ENCODE measurements at places on chromosomes 3 and 15.

DNA sequence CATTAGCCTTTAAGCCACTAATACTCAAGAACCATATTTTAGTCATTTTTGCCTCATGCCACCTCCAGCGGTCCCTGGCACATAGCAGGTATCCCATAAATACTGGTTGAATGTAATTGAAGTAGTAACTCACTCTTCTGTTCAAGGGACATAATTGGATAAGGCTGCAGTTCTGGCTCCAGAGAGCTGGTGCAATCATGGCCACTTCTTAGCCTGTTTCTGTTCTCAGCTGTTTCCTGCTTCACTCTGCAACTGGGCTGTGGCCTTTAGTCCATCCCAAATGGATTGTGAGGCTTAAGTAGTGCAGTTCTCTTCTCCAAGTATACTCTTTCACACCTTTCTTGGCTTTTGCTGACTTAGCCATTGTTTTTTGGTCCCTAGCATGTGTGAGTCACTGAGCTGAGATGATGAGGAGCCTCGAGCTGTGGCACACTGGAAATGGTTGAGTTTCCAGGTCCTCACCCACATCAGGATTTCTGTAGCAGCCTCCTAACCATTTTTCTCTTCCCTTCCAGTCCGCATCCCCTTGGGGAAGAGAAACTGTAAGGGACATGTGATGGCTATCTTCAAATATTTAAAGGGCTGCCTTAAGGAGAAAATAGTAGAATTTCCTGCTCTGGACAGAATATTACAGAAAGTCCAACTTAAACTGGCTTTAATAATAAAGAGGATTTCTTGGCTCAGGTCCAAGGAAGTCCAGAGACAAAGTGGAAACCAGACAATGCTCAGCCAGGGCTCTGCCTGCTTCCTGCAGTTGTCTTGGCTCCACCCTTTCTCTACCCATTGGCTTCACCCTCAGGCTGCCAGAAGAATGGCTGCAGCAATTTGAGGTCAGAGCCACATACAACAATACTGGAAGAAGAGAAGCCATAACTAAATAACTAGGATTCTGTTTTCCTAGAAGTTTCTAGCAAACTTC is 305.4 kb upstream of the ROPN1 start:
- DNase-seq, result peak; percentile 12

GRCh38 chr15:87732976-87733375 is 523.6 kb downstream of the NTRK3 start:
- DNase-seq, result no peak

DNA sequence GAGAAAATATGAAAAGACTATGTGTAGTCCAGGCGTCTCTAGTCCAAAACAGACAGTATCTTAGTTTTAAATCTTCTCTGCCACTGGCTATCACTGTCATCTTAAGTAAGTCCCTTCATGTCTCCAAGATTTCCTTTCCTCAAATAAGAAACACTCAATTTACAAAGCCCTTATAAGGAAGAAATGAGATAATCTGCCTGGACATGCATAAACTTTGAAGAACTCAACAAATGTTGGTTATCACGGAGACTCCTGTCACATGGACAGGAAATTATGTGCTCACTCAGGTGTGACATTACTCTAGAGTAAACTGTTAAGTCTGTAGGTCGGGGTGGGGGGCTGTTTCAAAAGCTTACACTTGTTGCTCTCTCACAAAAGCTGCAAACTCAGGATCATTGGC is 91.9 kb downstream of the IMPG2 start:
- DNase-seq, result no peak

DNA sequence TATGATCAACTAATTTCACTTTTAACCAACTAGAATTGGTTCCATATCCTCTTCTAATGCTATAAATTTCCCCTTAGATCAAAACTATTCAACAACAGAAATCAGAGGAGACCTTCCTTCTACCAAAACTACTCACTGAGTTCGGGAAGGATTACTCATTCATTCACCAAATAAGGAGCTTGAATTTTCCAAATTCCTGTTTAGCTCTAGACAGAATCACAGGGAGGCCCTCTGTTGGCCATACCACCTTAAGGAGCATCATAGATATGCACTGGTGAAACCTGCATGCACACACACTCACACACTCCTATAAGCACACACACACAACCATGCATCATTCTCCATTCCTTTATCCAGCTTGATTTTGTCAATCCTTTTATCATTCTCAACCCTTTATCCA is 49.0 kb downstream of the SUCLG2 start:
- DNase-seq, result peak; percentile 65

GRCh38 chr15:43953402-43953801 is 126.6 kb downstream of the WDR76 start:
- DNase-seq, result no peak

GRCh38 chr15:47987908-47988532 is 132.8 kb upstream of the SLC24A5 start:
- DNase-seq, result peak; percentile 64

DNA sequence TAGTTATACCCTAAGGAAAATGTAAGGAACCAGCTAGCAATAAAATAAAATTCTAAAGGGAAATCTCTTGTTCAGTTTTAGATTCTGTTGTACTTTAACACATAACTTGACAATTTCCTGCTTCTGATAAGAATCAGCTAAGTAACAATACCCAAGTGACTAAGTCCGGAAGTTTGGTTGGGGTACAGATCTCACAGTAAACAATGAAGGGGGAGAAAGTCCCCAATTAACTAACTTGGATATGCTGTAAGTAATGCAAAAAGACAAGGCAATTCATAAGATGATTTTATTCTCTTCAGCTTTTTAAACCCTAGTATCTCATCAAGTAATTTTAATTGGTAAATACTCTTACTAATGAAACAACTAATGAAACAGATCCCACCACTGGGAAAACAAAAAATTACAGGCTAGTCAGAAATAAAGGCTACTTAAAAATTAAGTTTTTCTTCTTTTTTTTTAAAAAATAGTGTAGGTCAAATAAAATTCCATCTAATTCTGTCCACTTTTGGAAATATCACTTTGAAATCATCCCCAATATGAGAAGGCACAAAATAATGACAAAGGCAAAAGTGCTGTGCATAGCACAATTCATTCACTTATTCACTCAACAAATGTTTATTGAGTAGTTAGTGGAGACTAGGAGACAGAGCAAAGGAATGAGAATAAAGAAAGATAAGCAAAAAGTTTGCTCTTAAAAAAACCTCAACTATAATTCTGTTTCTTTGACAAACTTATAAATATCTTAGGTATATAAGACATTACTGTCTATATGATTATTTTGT is 37.8 kb upstream of the IL20RB start:
- no peak for DNase-seq

GRCh38 chr3:30586806-30587486 is 19.5 kb upstream of the TGFBR2 start:
- DNase-seq, result no peak

GRCh38 chr3:50323614-50324199 is 1.2 kb upstream of the HYAL2 start:
- DNase-seq, result no peak

DNA sequence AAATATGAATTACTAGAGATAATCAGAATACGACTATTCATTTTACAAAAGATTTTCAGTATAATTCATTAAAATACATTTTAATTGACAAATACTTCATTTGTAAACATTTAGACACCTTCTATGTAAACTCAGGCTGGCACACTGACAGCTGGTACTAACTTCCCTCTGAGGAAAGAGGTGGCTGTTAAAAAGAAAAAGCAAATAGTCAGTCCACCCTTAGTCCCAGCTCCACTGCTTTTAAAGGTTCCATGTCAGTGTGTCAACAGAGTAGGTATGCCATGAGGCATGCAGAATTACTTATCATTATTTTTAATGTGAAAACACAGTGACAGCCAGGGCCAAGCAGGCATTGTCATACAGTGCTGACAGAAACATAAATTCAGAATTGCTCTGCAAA is 16.1 kb downstream of the TM6SF1 start:
- DNase-seq, result no peak

DNA sequence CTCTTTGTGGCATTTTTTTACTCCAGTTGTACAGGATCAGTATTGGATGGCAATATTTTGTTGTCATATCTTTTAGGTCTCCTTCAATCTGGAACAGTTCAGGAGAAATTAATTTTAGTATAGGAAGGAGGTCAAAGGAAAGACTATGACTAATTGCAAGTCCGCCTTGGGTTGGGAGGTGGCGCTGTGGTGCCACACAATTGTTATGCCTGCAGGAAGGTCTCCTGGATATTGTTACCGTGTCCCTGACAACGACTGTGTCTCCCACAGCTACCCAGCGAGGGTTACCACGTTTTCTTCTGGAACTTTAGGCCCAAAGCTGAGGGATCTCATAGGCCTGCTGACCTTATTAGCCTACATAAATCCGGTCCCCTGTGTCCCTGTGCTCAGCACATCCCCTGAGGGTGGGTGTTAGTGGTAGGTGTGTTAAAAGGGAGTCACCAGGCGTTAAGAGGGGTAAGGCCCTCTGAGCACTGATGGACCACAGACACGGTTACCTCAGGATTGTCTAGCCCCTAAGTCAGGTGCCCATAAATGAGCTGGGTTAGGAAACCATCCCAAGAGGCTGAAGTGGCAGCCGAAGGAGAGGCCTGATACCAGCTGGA is 31.5 kb downstream of the KCNAB1 start:
- DNase-seq, result peak; percentile 69

DNA sequence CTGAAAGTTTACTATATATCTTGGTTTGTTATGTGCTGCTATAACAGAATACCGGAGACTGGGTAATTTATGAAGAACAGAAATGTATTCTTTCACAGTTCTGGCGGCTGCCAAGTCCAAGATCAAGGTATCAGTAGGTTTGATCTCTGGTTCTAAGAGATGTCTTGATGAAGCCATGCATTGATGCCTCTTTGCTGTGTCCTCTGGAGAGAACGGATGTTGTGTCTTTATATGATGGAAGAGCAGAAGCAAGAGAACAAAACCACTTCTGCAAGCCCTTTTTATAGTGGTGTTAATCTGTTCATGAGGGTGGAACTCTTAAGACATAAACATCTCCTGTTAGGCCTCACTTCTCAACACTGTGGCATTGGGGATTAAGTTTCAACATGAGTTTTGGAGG is 62.7 kb downstream of the TCF12 start:
- no peak for DNase-seq

DNA sequence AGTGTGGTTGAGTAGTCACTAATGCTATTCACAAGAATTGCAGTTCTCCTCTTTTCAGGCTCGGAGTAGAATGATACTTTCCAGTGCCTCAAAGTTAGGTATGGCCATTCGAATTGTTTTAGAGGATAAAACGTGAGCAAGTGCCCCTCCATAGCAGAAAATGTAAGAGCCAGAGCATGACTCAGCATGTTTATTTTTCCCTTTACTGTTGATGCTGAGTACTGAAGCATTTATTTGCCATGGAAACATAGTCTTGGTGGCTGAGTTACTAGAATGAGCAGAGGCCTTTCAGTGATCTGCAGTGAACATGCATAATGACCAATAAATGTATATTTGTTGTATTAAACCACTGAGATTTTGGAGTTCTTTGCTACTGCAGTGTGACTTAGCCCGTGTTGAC is 540.6 kb downstream of the NLGN1 start:
- peak; percentile 17 for DNase-seq

- DNase-seq, result no peak
Measured at GRCh38 chr3:172442606-172443005, 5.7 kb downstream of the GHSR start.

GRCh38 chr3:182913889-182914288 is 66.4 kb downstream of the DCUN1D1 start:
- no peak for DNase-seq

DNA sequence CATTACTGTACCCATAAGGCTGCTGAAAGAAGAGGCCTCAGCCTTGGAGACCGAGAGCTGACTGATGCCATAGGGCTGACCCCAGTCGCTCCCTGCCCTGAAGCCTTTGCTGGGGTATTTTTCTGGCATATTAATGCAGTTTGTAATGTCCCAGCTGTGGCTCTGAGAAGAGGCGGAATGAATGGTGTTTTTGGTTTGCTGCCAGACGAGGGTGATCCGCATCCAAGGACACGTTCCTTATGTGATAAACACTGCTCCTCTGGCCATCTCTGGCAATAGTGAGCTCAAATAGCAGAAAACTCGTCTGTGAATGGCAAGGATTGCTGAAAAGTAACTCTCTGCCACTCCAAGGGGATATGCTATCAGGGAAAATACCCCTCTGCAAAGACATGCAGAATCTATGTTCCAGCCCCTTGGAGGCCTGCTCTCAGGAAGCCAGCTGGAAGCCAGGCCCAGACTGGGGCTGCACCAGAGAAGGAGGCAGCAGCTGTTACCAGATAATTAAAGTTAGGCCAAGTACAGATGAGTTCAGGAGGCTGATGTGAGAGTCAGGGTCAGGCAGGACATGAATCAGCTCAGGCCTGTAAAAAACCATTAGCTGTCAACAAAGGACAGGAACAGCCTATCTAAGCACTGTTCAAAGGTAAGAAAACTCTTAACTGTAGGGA is 28.9 kb upstream of the KLHL6 start:
- DNase-seq, result no peak

DNA sequence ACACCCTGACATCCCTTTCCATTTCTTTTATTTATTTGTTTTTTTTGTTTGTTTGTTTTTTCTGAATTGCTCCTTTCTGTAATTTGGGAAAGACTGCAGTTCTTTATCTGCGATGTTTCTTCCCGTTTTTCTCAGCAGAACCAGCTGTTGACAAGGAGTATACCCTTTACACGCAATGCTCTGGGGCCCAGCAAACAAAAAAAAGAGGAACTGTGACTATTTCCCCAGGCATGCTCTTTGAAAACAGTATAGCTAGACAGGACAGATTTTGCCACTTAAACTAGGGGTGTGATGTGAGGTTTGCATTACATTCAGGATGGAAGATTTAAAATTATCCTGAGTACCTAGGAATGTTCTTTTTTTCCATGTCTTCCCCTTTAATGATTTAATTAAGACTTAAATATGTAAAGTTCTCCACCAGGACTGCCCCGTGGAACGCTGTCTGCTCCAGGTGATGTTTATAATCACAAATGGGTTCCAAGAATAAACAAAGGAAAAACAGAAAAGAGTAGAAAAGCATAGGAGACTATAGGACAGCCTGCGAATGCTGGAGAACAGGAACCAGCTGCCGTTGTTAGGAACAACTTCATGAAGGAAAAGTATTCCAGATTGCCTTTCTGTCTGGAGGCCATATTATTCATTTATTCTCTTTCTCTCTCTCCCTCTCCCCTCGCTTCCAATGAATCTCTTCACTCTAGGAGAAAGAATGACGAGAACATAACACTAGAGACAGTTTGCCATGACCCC is 43.3 kb downstream of the TGFBR2 start:
- DNase-seq, result no peak

DNA sequence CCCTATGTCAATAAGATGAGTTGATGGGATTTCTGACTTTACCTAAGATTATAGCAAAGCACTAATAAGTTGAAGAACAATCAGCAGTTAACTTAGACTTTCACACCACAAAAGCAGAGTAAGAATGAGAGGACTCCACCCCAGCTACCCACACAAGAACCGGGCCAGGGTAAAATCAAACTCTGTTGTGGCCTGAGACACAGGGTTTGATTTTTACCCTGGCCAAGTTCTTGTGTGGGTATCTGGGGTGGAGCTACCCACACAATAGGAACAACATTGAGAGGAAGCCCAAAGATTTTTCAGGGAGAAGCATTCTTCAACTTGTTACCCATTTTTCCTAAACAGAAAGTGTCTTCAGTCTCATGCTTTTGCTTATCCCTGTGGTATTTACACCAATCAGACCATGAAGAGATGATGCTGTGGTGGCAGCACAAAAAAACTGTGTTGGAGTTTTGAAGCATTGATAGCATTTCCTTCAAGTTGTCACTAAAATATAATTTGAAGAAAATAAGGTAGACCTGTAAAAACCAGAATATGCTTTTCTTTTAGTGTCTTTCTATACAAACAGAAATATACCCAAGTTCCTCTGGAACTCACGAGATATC is 25.6 kb downstream of the CPOX start:
- DNase-seq, result no peak

- no peak for DNase-seq
Measured at GRCh38 chr3:13549623-13550422, 898 bp downstream of the FBLN2 start.
